Stimulated activated CD8-positive, alpha-beta memory T cell treated with anti-CD3 and anti-CD28 coated beads, Interleukin-15, amount 100 ng/mL, for 48 hours (primary cell): ENCODE measurements at places on chromosomes 4 and X.

DNA sequence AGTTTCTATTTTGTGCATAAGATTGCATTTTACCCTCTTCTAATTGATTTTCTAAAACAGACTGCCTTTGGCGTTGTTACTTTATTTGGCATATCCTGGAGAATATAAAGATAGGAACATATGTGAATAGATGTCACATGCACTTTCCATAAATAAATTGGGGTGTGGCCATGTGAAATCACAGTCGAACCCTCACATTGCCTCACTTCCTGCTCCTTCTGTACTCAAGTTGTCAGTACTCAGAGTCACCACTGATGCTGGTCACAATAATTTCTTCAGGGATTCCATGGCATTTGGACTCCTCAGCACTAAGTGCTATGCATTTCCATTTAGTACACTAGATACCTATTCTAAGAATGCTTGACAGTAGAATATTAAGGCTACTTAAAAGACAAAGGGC is 1.4 kb upstream of the EMCN start:
- DNase-seq: no peak

DNA sequence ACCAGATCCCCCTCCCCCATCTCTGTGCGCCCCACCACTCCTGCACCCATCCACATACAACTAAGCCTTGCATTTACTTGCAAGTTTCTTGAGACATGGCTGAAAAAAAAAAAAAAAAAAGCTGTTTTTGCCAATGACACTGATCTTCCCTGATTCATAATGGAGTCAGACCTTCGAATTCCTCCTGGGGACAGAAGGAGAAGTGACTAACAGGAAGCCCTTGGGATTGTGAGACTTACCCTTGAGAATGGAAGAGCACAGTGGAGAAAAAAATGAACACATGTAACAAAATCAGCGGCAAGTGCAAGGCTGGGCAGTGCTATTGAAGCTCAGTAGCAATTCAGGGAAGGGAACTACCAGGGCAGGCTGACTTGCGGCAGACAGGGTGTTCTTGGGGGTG is 288.4 kb downstream of the BCOR start:
- no peak for DNase-seq

DNA sequence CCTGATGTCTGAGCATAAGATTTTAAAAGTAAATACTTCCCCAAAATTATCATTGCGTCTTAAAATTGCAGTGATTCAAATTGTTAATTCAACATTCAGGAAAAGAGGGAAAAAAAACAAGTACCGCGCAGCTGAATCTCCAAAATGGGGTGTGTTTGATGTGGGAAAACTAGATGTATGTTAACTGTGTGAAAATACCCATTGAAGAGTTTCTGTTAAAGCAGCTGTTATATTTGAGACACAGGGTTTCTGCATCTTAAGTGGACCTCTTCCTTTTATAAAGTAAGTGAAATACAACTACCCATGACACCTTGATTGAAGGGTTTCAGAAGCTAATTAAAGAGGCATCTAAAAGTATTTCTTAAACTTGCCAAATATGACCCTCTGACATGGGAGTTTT is 1186.1 kb downstream of the NLGN4X start:
- no peak for DNase-seq

DNA sequence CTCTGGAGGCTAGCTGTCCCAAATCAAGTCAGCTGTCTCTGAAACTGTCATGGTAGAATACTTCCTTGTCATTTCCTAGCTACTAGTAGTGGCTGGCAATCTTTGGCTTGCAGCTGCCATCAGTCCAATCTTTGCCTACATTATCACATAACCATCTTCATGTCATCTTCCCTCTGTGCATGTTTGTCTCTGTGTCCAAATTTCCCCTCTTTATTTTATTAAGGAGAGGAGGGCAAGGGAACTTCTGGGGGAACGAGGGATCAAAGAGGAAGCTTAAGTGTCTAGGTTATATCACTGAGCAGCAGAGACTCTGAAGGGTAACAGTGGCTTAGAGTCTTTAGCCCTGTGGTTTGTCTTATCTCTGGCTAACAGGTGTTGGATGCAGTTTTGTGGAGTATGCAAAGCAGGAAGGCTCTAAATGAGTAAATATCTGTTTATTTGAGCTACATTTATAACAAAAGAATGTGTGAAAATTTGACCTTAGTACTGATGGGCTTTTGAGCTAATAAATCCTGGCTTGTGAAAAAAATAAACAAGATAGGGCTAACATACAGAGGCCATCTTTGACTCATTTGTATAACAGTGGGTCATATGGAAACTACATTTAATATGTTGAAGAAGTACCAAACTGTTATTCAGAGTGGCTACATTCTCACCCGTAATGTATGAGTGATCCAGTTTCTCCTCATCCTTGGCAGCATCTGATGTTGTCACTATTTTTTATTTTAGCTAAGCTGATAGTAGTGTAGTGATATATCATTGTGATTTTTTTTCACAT is 49.4 kb upstream of the ENOX2 start:
- no peak for DNase-seq

GRCh38 chr4:5952286-5952974 is 59.5 kb upstream of the CRMP1 start:
- no peak for DNase-seq
